ENCODE measurements at places on chromosomes 4 and X.

- DNase-seq: no peak
Measured at GRCh38 chr4:33772582-33772981, 2471.7 kb downstream of the ARAP2 start.

DNA sequence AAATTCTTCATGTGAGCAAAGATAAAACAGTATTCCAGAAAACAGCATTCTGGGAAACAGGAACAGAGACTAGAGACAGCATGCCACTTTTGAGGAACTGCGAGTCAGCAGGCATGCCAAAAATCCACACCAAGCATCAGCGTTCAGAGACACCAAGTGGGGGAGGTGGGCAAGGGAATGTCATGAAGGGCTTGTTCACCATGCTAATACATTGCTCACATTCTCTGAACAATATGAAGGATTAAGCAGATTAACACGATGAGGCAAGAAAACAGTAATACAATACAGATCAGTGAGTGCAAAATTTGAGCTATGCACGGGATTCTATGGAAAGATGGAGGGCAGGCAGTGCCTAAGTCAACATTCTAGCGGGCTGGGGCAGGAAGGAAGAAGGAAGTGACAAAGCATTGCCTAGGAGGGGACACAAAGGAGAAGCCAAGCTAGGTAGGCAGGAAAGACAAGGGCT, 278.3 kb downstream of the FBXW7 start:
- peak; percentile 80 for DNase-seq

GRCh38 chrX:78139160-78140123, at the start of gene TAF9B:
Gene TAF9B, minus strand, starts transcription at chrX:78139650. Its CDS starts 39 bp downstream, at chrX:78139611.
- peak; percentile 90 for DNase-seq

DNA sequence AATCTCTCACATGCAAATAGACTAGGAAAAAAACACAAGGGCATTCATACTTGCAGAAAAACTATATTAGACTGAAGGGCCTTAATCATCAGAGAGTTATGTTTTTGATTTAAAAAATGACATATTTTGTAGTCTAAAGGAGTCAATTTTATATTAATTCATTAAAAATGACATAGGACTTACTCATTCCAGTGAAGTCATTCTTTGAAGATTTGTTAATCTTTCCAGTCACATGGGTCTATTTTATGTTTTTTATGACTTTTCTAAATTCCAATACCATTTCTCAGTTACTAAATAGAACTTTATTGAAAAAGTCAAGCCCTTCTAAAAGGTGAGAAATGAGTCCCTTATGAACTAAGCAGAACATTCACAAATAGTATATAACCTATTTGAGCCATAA, 743.8 kb upstream of the INTU start:
- no peak for DNase-seq

- DNase-seq: no peak
Measured at GRCh38 chrX:49183701-49184281, 2.4 kb downstream of the PRICKLE3 start.

GRCh38 chrX:24184018-24184417, 34.5 kb downstream of the ZFX start:
- DNase-seq: no peak

DNA sequence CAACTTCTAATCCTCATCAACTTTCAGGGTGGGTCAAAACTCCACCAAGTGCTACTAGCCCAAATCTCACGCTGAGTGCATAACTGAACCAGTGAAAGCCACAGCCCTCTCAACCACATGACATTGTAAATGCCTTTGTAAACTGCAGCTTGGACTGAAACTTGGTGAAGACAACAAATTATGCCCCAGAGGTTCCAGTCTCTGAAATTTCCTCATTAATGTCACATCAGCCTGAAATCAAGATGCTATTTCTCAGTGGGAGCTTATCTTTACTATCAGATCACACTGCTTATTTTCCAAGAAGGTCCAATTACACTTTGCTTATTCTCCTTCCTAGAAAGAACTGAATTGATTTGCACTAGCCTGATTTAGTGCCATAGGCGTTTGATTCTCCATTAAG, 46.6 kb downstream of the SOWAHB start:
- no peak for DNase-seq

- DNase-seq: no peak
Measured at GRCh38 chr4:94548571-94548970, 96.8 kb downstream of the PDLIM5 start.

DNA sequence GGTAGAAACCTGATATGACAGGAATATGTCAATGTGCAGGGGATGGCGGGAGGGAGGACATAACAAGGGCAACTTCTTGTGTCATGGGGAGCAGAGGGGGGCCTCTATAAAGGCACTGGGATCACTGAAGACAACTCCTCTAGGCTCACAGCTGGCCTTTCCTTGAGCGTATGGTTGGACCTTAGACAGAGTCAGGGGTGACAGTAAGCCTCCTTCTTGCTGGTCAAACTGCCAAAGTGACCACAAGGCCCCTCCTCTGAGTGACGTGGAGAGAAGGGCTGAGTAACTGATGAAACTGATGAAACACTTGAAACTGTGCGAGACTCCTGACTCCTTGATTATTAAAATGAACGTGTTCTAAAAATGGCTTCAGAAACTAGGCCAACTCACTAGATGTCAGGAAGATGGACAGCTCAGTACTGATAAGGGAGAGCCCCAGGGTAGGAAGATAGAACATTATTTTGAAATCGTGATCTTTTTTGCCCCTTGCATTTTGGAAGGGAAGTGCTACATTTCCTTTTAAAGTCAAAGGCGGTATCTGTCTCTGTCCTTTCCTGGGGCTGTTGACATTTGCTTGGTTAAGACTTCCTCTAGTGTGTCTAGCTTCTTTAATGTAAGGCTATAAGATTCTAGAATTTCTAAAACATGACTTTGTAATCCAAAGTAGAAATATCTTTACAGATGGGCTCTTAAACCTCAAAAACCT, 1.6 kb downstream of the RAB33A start:
- peak; percentile 66 for DNase-seq

GRCh38 chr4:18957716-18958115, 936.2 kb upstream of the LCORL start:
- DNase-seq: no peak

DNA sequence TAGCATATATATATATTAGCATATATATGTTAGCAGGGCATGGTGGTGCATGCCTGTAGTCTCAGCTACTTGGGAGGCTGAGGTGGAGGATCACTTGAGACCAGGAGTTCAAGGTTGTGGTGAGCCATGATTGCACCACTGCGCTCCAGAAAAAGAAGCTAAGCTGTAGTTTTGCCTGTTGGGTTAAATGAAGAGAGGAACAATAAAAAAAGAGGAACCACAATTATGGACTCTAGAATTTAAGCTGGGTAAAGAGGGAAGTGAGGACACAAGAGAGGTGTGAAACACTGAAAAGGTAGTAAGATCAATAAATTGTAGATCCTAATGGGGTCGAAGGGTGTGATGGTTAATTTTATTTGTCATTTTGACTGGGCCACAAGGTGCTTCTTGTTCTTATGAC, 40.5 kb upstream of the HSD17B10 start:
- no peak for DNase-seq

- DNase-seq: no peak
Measured at GRCh38 chr4:88938138-88938537, 118.8 kb downstream of the FAM13A start.

DNA sequence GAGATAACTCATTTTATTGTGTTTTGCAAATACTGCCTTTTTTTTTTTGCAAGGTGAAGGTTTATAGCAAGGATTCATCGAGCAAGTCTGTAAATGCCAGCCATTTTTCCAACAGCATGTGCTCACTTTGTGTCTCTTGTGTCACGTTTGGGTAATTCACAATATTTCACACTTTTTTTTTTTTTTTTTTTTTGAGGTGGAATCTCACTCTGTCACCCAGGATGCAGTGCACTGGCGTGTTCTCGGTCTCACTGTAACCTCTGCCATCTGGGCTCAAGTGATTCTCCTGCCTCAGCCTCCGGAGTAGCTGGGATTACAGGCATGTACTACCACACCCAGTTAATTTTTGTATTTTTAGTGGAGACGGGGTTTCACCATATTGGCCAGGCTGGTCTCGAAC, 1.9 kb downstream of the RNF4 start:
- no peak for DNase-seq

GRCh38 chr4:118397623-118397979, 44.8 kb upstream of the PRSS12 start:
- DNase-seq: no peak

- no peak for DNase-seq
Measured at GRCh38 chr4:106993827-106994226, 42.3 kb downstream of the DKK2 start.

GRCh38 chrX:111652719-111653118, 28.3 kb upstream of the ALG13 start:
- DNase-seq: no peak

DNA sequence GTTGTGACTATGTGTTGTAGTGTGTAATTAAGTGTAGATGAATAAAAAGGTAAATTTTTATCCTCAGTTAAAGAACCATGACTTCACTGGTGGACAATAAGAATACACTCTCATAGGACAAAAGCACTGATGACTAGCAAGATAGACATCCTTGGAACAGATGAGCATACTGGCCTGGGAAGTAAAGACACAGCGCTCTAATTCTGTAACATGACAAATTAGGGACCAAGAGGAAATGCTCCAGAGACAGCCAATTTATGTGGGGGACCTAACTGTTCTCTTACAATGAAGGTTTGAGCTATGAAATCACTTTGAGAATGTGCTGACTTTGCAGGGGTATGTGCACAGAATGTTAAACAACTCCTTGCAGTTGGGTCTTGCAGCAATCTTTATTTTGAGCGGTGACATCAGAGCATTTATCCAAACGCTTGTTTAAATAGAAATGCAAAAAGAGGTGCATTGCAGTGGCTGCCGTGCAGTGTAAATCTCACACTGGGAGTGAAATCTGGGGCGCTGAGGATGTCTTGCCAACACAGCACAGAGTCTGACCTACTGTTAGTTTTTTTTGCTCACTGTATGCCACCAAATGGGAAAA, 109.3 kb downstream of the MAGEC2 start:
- DNase-seq: no peak

DNA sequence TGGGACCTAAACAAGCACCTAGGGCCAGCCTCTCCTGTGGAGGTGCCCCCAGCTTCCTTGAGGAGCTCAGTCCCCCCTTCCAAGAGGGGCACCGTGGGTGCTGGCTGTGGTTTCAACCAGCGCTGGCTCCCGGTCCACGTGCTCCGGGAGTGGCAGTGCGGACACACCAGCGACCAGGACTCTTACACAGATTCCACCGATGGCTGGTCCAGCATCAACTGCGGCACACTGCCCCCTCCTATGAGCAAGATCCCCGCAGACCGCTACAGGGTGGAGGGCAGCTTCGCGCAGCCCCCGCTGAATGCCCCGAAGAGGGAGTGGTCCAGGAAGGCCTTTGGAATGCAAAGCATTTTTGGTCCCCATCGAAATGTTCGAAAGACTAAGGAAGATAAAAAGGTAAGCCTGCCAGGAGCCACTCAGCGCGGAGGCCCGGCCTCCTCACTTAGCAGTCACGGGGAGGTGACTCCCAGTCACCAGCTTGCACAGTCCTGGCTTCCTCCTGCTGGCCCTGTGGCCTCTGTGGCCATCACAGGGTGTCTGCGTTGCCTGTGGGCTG, 24.9 kb downstream of the RGS12 start:
- peak; percentile 45 for DNase-seq

DNA sequence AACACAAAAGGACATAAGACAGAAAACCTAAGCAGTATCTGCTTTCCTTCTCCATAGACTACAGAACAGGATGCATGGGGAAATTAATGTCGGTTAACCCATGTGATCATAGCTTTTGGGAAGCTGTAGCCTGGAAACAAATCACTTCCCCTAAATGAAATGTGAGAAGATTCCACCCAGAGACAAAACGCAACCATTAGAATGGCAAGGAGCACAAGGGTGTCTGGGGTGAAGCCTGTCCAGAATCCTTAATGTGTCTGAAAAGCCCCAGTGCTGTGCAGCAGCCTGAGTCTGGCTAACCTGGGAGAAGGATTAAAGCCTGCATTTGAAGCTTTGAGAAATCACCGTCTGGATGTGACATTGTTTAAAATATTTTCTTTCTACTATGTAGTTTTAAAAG, 213.3 kb downstream of the ANKRD50 start:
- no peak for DNase-seq

GRCh38 chr4:3251691-3252479, 2.9 kb downstream of the MSANTD1 start:
- peak; percentile 32 for DNase-seq

DNA sequence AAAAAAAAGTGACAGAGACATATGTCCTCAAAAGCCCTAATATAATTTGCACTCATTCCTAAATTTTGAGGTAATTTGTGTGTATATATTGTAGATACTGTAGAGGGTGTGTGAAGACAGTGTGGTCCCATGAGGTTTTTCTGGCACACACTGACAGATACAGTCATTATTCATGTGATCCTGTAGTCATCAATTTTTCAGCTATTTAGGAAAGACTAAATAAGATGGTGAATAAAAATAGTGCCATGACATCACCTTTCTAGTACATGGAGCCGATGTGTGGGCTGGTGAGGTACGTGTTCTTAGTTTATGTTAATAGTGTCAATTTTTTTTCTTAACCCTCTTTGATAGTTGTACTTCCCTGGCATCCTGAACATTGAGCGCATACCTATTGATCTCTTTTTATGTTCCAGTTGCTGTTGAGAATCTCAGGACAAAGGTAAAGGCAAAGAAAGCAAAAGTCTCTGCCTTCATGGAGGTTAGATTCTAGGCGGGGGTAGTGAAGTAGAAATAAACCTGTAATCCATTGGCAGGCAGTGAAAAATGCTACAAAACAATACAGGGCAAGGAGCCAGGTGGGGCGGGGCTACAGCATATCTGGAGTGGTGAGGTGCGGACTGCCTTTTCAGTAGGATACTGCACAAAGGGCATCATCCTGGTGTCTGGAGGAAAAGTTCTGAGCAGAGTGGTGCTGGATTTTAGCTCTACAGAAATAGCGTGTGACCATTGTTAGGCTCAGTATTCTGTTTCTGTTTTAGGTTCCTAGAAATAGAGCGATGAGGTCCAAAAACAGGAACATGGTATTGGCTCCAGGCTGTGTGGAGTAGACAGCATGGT, 93.8 kb downstream of the ARHGAP10 start:
- DNase-seq: no peak

GRCh38 chr4:150827226-150827625, 187.9 kb downstream of the LRBA start:
- no peak for DNase-seq

DNA sequence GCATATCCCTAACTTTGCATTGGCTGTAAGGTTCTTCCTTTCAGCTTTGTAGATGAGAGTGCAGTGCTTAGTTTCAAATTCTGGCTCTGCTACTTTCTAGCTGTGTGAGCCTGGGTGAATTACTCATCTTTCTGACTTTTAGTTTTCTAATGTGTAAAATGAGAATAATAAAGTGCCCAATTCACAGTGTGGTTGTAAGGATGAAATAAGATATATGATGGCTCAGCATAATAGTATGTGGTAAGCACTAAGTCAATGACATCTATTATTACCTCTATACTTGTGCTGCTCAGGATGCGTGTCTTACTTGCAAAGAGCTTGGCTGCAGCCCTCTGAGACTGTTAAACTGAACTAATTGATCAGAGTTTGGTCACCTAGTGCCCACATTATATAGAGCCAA, 30.6 kb upstream of the ETNPPL start:
- DNase-seq: no peak

- DNase-seq: no peak
Measured at GRCh38 chr4:73929278-73929677, 52.5 kb downstream of the PF4 start.

DNA sequence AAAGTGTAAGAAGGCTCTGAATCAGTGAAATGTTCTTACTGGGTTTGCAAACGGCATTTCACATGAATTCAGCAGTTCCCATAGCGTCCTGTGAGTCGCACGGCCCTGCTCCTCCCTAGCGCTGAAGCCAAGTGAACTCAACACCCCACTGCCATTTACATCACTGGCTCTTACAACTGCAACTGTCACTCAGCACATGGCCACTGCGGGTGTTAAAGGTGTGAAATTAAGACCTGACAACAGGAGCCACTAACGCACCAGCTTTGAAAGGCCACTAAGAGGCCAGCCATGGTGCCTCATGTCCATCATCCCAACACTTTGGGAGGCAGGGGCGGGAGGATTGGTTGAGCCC, 31.7 kb downstream of the RNF212 start:
- no peak for DNase-seq
